ENCODE measurements at places on chromosomes 2 and 18.

DNA sequence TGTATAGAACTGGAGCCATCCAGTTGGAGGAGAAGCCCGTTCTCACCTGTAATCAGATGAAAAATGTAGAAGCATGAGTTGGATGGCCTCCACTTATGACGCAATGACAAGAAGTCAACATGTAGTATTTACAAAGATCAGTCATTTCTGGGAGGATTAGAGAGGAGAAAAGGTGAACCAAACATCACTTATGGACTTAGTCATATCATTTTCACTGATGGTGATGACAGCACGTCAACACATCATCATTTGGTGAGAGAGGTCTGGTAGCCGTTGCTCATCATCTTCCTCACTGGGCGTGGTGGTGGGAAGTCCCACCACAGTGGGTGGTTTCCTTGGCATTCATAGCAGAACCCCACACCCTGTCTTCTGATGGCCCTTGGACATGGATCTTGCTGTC lies 264.2 kb upstream of the EPAS1 start:
- no peak for DNase-seq

DNA sequence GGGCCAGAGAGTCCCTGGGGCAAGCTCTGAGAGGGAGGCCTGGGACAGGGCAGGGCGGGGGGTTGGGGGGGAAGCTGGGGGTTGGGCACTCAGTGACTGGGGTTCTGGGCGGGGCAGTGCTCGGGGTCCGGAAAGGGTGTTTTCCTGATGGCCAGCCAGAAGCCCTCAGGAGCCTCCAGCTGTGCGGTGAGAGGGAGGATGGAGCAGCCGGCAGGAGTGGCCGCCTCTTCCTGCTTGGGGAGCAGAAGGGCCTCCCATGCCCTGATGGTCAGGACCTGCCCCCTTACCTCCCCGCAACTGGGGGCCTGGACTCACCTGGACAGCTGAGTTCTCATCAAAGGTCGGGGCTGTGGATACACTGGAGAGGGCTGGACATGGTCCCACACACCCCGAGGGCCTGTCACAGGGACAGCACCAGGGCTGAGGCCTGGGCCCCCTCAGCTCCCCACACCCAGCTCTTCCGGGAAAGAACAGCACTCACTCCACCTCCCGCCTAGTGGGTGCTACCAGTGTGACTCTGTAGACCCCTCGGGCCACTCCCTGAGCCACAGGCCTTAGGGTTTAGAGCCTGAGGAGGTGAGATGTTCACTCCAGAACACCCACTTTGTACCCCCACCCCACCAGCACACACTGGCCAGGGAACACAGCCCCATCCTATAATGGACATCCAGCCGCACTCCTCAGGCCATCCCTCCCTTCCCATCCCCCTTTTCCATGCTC lies 6.7 kb downstream of the SFTPB start:
- DNase-seq, result no peak

- DNase-seq, result no peak
Measured at GRCh38 chr18:50372743-50373142, 2.1 kb upstream of the SKA1 start.

DNA sequence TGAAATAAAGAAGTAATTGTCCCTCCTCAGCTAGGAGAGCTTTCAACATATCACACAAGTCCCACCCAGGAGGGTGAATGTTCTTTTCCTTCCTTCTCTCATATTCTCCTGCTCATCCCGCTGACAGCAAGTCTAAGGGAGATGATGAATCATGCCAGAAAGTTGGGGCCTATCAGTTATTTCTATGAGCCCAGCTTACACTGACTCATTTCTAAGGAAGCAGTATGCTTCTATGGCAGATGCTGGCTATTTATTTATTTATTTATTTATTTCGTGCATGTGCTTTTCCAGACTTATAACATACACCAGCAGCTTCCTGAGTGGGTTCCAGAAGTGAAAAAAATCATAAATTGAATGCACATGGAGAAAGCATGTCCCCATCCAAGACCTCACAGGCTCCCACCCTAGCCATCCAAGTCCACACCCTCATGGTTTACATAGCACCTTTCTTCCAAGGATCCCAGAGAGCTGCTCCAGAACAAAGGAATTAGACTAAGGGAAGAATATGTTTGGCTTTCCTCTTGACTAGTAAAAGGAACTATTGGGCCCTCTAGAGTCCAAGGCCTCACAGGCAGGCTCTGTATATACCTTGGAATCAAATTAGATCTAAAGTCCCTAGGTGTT lies 1074.2 kb upstream of the ZEB2 start:
- no peak for DNase-seq

- DNase-seq, result no peak
Measured at GRCh38 chr2:121319941-121320340, 34.9 kb upstream of the TFCP2L1 start.

DNA sequence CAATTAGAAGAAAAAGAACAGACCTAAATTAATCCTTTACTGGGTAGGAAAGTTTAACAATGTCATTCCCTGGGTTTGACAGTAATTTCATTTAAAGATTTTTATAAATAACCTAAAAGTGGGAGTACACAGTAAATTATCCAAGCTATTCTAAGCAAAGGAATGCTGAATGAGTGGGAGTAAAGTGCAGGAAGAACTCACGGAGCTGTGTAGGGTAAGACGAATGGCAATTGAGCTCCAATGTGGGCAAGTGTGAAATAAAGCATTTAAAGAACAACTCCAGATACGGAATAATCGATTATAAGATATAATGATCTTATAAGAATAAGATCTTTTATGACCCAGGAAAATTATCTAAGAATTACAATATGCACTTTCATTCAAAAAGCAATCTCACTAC lies 93.2 kb downstream of the LRRTM4 start:
- DNase-seq, result no peak

GRCh38 chr2:28322981-28323396 lies 69.7 kb upstream of the FOSL2 start:
- no peak for DNase-seq

DNA sequence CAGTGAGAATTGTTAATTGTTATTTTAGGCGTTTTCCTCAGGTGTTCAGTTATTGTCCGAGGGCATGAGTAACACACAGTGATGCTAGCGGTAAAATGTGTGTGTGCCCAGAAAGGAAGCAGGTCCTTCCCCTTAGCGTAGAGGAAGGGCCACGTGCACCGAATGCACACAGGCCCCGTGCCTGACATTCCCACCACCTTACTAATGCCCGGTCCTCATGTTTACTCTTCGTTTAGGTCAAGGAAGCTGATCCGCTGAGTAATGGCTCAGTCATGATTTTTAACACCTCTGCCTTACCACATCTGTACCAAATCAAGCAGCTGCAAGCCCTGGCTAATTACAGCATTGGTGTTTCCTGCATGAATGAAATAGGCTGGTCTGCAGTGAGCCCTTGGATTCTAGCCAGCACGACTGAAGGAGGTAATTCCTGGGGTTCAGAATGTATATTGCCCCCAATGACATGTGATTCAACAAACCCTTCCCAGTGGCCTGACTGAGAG lies 76.7 kb downstream of the MERTK start:
- no peak for DNase-seq

- no peak for DNase-seq
Measured at GRCh38 chr18:1047406-1047805, 142.7 kb downstream of the ADCYAP1 start.

GRCh38 chr2:54531558-54531957 lies 75.4 kb downstream of the SPTBN1 start:
- DNase-seq, result no peak

DNA sequence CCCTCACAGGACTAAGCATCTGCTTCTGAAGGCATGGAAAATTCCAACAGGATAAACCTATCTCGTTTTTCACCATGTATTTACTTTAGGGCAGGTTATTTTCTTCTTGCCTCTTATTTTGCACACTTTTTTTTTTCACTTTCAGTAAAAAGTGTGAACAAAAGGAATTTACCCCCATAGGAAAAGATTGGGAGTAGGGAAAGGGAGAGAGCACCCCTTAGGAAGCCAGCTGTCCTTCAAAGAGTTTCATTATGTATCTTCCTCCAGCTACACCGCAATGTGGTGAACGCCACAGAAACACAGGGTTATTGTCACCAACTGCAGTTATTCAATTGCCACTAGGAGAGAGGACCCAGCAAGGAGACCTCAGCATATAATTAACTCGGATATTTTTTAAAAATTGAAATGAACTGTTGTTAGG lies 286.2 kb upstream of the VRK2 start:
- no peak for DNase-seq

DNA sequence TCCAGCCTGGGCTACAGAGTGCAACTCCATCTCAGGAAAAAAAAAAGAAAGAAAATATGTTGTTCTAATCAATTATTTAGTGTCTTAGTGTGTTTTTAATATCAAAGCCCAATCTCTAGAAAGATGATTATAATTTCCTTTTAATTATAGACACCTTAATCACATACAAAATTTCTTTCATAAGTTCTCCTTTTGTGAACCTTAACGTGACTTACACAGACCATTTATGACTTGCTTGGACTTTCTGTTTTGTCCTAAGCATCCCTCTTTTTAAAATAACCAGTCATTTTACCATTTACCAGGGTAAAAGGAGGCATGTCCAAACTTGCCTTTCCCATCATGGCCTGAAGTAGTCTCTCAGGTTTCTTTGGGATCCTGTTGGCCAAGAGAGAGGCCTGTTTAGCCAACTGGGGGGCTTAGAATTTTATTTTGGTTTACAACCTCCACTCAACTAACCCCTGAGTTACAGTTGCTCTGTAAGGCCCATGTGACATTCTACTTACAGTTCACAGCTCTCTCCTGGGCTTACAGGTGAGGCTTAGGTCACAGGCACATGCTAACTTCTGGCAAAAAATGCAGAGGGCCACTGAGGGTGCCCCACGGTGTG lies 23.9 kb upstream of the GPR155 start:
- no peak for DNase-seq

DNA sequence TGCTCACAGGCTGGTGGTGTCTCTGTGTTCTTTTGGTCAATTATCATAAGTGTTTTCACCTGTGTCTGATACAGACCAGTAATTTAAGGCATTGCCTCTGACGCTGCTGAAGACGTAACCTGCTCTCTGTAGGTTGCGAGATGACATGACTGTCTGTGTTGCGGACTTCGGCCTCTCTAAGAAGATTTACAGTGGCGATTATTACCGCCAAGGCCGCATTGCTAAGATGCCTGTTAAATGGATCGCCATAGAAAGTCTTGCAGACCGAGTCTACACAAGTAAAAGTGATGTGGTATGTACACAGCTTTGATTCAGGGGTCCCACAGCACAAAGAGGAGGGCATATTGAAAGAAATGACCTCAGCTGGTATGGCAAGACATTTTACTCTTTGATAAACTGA lies 33.8 kb upstream of the TMEM87B start:
- no peak for DNase-seq

DNA sequence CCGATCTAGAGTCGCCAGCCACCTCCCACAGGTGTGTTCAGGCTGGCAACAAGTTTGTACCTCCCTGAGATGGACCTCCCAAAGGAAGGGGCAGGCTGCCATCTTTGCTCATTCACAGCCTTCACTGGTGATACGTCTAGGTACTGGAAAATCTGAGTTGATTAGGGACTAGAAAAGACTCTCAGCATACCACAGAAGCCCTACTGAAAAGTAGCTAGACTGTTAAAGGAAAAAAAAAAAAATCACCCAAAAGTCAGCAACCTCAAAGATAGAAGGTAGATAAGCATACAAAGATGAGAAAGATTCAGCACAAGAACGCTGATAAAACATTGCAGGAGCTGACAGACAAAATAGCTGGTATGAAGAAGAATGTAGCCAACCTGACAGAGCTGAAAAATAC lies 128.6 kb upstream of the WDR75 start:
- no peak for DNase-seq

DNA sequence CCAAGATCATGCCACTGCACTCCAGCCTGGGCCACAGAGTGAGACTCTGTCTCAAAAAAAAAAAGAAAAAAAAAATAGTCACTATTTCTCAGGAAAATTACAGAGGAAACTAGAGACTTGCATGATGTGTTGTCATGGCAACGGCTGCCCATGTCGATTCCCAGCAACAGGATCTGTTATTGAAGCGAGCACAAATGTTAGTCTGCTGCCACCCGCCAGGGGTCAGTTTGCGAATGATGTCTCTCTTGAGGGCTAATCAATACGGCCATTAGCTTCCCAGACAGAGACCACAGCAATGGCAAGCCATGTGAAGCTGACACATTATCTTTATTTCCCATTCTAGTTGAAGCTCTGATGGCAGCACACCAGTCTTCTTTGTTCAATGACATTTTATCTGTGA lies 32.4 kb upstream of the ACYP2 start:
- DNase-seq, result no peak
